ENCODE measurements at places on chromosomes 3 and 15.

DNA sequence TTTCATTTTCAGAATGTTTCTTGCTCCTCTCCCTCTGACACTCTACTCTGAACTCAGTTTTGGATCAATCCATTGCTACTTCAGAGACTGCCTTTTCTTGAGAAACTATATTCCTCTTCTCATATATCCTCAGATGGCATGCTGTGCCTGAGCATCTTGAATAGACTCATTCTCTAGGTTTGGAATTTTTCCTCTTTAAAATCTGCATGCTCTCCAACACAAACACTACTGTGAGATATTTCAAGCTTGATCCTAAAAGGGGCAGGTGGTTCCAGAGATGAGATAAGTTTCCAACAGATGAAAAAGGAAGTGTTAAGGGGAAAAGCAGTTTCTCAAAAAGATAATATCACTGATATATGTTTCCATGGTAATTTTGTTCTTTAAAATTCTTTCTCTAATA lies 742.2 kb upstream of the EPHA6 start:
- DNase-seq: no peak

GRCh38 chr3:66904336-66904735 lies 93.8 kb upstream of the KBTBD8 start:
- no peak for DNase-seq

DNA sequence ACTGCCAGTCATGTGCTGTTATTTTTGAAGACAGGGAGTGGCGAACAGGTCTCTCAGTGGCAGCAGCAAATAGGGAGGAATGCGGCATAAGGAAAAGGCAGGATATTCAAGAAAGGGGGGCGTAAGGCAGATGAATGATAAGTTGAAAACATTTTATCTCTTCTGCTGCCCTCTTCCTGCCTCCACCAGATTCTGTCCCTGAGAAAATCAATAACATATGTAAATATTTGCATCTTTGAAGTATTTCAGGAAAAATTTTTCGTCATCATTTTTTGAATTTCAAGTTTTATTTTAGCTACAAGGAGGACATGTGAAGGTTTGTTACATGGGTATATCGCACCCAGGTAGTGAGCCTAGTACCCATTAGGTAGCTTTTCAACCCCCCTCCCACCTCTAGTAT lies 616.7 kb downstream of the MCTP2 start:
- DNase-seq: no peak

DNA sequence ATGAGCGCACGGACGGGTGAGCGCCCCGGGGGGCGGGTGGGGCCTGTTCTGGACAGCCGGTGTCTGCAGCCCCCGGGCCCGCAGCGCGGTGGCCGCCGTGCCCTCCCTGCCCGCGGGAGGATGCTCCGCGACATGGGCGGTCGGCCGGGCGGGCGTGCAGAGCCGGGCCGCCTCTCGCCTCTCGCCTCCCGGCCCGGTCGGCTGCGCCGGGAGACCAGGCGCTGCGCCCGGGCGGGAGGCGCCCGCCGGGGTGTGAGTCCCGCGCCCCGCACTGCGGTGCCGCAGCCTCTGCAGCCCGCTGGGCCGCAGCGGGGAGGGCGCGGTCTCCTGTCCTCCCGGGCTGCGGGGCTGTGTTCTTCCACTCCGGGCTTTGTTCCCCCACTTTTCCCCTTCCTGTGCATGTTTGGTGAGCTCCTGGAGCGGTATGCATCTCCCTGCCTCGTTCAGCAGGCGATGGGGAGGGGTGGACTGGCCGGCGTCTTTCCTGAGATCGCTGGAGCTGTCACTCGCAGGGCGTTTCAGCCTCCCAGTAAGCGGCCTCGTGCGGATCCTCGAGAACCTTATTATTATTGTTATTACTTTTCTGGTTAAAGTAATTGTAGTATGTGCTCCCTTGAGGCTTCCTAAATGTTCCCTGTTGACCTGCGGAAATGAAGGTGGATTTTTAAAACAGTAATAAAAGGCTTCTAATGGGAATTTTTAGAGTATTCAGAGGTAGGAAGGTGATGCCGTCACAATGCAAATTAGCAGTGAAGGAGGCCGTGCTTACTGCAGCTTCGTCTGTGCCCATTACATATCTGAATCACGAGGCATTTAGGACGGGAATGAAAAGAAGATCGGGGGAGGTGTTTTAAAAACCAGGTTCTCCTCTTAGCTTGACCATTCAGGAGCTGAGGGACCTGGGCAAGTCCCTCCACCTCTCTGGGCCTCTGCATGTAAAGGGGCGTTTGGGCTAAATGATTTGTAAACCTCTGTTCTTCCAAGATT lies 593 bp downstream of the TMOD2 start:
- DNase-seq: peak; percentile 44

- peak; percentile 76 for DNase-seq
Measured at GRCh38 chr3:64685800-64686445, 1.9 kb downstream of the ADAMTS9 start.

DNA sequence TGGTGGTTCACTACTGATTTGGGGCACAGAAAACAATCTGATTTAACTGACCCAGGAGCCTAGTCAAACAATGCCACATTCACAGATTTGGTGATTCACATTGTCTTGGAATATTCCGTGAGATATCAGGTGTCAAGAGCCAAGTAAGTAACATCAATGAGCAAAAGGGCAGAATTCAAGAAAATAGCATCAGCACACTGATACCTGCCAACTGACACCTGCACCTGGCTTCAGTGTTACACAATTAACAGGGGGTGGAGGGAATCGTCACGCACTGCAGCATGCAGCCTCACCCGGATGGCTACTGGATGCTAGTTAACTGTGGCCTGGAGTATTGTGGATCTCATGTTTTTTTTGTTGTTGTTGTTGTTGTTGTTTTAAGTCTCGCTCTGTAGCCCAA lies 17.6 kb downstream of the CCNL1 start:
- no peak for DNase-seq

DNA sequence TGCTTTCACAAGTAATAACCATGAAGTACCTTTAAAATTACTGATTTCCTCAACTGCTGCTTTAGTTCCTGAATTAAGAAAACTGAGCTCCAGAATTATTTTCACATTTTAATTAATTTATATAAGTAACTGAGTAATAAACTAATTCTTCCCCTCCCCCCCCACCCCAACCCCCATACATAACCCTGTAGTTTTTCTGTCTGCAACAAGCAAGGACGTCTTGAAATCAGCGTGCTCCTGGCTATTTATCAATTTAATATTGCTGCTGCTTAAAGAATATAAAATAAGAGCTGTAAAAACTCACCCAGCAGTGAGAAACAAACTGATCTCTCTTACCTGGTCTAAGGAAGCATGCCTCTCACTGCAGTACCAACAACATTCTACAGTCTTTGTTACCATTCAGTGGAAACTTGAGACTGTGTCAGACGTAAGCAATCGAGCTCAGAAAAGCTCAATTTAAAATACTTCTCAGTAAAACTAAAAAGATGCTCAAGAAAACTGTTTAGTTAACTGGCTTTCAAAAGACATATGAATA lies 121.0 kb downstream of the TFDP2 start:
- peak; percentile 26 for DNase-seq

DNA sequence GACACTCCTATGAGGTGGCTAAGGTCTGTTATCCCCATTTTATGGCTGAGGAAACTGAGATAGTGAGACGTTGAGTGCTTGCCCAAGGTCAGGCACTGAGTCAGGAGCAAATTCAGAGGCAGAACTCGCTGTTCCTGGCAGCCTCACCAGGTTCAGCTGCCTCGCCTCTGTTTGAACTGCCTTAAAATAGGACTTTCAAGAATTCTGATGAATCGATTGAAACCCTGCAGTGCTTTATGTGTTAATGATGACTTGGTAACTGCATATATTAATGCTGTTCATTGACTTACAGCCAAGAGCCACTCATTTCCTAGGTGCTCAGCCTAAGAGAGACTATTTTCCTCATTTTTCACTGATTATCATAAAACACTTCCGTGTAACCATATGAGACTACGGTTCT lies 79.5 kb upstream of the BHLHE40 start:
- no peak for DNase-seq

Measured in NCI-H524 (cell line).